ENCODE measurements at places on chromosomes 5 and 9.

- no peak for DNase-seq
Observed at GRCh38 chr5:137635521-137635921, 100.4 kb downstream of the KLHL3 start.

GRCh38 chr9:125485471-125486151 is 221.4 kb downstream of the MAPKAP1 start:
- no peak for DNase-seq

DNA sequence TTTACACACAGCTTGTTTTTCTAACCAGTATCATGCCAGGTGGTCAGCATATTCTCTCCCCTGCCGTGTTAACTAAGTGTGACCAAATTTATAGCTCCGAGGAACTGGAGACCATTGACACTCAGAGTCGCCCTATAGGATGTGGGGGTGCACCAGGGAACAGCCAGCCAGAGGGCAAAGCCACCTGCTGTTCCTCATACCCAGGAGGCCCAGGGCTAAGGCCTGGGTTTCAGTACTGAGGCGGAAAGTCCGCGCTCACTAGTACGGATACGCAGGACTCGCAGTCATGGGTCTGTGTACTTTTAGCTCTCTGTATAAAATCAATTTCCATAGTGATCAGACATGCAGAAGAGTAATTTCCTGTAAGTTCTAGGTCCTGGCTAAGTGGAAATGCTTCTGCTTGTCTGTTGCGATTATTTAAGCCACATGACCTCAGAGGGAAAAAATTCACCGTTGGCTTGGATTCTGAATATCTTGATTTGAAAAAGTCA is 247.0 kb downstream of the AOPEP start:
- no peak for DNase-seq

- no peak for DNase-seq
Observed at GRCh38 chr9:89473762-89474469, 24.0 kb downstream of the SEMA4D start.

DNA sequence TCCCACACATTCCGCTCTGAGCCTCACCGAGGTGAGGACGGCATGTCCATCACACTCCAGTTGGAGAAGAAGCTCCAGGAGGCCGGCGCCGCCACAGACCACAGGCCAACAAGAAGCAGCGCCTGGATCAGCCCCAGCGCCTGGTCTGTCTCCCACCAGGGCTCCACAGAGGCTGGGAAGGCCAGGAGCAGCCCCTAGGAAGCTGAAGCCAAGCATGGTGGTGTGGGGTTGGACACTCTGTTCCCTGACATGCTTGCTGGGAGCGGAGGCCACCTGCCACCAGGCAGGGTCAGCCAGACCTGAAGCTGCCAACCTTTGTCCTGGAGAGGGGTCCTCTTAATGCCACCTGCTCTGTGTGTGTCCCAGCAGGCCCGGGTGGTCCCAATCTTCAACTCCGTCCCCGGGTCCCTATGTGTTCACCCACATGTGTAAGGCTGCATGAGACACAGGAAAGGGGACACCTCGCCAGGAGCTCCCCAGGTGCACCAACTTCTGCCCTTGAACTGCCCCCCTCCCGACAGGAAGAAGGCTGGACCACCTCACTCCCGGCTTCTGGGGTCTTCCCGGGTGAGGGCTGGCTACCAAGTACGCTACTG is 140.1 kb upstream of the PPP1R26 start:
- no peak for DNase-seq

- no peak for DNase-seq
Observed at GRCh38 chr9:76219560-76220151, 174.6 kb downstream of the RFK start.

GRCh38 chr9:6133346-6134063 is 82.1 kb upstream of the IL33 start:
- DNase-seq: no peak

- DNase-seq: no peak
Observed at GRCh38 chr5:107352576-107352975, 318.2 kb downstream of the EFNA5 start.

GRCh38 chr9:111966861-111967291 is 70.3 kb downstream of the UGCG start:
- no peak for DNase-seq

- no peak for DNase-seq
Observed at GRCh38 chr9:34227445-34227844, 48.6 kb downstream of the UBAP1 start.

DNA sequence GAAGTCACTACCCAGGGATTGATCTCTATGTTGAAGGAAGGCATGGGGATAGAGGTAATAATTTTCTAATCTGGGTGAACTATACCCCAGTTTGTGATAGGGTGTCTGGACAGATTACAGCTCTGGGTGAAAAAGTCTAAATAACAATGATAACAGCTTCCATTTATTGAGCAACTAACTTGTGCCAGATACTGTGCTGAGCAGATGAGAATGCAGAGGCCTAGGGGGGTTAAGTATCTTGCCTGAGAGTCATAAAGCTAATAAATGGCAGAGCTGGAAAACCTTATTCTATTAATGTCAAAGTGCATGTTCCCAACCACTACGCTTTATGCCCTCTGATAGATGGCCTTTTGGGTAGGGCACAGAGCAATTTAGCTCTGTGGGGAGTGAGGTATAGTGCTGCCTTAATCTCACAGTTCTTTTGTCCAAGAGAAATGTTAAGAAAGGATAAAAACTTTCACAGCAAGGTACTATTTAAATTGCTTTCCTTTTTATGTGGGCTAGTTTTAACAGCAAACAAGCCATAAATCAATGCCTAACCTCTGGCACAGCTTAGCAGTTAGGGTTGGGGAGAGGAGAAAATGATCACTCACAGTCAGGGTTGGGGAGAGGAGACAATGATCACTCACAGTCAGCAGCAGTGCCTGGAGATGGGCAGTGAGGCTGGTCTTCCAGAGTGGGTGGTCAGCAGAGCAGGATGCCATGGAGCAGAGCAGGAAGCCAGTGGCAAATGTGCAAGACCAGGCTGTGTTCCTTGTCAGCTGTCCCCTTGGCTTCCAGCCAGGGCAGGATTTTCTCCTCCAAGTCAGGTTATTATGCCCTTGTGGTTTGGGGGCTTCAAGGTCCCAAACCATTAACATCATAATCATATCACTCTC is 187.0 kb downstream of the CARTPT start:
- DNase-seq: no peak

DNA sequence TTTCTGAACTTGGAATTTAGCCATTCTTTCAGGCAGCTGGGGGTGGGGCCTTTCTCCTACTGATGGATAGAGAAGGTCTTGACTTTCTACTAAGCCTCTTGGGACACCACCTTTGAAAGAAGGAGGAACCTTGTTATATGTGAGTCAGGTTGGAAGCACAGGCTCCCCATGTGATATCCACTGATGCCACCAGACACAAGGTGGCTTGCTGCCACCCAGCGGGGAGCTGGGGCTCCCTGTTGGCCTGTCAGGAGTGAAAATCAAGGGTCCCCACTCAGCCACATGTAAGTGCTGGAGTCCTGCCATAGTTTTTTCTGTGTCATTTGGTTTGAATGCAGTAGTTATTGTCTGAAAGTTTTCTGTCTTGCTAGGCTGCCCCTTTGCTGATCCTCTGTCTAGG is 252.4 kb upstream of the NFIL3 start:
- no peak for DNase-seq

DNA sequence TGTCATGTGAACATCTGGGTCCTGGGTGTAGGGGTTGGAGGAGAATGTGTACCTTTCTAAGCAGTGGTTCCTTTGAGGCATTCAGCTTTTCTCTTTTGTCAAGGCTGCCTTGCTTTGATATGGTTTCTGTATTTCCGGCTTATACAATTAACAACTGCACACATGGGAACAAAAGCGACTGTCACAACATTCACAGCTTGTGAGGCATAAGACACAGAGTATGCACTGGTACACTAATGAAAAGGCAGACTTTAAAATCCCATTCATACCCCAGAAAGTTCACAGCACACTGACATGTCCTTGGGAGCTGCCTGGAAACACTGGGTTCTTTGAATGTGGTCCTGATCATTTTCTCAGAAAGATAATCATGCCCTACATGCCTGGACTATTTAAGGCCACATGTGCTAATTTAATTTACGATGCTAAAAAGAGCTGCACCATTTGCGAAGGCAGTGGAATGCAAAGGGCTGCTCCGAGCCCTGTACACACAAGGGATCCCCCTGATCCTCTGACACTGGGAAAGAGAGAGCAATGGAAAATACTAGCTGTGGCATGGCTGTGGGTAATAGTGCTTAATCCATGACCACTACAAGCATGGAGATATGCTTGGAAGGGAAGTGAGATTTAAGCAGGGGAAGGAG is 131.8 kb downstream of the EFNA5 start:
- DNase-seq: no peak

GRCh38 chr5:124891179-124891578 is 144.7 kb upstream of the ZNF608 start:
- no peak for DNase-seq

- no peak for DNase-seq
Observed at GRCh38 chr9:116154976-116155697, 1.5 kb downstream of the PAPPA start.

DNA sequence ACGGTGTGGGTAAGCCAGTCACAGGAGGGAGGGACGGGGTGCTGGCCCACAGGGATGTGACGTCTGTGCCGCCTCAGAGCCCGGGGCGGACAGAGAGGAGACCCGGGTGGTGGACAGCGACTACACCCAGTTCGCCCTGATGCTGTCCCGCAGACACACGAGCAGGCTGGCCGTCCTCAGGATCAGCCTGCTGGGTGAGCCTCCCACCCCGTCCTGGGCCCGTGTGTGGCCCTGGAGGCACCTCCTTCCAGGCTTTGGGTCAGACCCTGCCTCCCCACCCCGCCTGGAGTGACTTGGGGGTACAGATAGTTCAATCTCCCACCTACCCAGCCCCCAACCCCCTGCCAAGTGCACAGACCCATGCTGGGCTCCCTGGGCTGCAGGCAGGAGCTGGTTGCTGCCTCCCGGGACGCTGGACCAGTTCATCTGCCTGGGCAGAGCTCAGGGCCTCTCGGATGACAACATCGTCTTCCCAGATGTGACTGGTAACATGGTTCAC is 1.7 kb downstream of the LCN12 start:
- no peak for DNase-seq

DNA sequence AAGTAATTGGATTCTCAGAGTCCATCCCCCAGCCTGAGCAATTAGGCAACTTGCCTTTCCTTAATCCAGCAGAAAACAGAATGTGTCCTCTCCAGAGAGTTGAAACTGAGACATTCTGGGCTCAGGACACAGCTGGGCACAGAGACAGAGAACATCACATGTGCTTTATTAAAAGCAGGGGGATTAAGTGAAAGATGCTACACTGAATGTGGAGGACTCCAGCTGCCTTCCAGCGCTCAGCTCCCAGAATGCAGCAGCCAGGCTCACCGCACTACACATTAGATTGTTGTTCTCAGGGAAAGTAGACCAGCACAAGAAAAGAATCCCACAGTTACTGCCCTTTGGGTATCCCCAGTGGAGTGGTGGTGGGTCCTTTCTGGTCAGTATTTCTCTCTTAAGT is 141.6 kb upstream of the IL12B start:
- DNase-seq: peak; percentile 58

DNA sequence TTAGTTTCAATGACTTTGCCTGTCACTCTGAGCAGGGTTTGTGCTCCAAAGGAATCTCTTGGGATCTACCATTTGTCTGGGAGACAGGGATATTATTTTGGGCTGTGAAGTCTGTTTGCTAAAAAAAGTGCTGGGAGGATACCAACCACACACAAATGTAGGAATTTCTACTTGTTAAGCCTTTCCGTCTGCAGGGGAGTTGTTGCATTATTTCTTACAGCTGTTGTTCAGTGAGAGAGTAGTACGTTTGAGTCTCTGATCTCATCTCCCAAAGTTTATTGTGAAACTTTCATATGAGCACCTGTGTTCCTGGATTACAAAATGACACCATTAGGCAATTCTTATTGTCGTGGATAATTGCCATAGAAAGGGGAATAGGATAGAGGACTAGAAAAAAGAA is 78.3 kb upstream of the SEMA6A start:
- DNase-seq: no peak

DNA sequence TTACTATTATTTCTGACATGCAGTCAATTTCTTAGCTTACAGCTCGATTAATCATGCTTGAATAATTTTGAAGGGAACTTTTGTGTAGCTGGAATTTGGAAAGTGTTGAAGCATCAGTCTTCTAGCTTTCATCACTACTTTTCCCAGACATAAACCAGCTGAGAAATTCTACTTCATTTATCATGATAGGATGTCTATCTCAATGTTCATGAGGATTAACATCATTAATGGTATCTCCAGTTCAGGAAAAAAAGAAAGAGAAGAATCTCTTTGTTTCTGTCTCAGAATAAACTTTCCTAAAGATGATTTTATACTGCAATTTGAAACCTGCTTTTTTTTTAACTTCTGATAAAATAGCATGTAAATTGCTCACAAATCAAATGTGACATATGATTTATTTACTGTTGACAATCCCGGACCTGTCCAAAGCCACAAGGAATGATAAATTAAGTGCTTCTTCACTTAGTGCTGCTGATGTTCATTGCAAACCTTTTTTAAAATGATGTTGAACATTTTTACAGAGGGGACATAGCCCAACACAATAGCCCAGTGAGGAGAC is 412.1 kb upstream of the CLINT1 start:
- DNase-seq: no peak

DNA sequence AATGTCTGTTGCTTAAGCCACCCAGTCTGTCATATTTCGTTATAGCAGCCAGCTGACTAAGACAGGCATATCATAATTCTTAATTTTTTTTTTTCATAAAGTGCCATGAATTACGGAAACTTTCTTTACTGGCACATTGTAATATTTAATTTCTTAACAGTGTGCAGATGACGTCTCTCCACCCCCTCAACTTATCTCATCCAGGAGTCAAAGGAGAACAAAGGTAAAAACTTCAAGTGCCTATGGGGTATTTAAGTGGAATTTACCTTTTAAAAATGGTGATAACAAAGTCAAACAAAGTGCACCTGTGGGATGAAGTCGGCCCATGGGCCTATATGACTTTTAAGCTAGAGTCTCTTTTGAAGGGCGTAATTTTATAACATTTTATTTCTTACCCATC is 539.4 kb downstream of the CDH9 start:
- no peak for DNase-seq

DNA sequence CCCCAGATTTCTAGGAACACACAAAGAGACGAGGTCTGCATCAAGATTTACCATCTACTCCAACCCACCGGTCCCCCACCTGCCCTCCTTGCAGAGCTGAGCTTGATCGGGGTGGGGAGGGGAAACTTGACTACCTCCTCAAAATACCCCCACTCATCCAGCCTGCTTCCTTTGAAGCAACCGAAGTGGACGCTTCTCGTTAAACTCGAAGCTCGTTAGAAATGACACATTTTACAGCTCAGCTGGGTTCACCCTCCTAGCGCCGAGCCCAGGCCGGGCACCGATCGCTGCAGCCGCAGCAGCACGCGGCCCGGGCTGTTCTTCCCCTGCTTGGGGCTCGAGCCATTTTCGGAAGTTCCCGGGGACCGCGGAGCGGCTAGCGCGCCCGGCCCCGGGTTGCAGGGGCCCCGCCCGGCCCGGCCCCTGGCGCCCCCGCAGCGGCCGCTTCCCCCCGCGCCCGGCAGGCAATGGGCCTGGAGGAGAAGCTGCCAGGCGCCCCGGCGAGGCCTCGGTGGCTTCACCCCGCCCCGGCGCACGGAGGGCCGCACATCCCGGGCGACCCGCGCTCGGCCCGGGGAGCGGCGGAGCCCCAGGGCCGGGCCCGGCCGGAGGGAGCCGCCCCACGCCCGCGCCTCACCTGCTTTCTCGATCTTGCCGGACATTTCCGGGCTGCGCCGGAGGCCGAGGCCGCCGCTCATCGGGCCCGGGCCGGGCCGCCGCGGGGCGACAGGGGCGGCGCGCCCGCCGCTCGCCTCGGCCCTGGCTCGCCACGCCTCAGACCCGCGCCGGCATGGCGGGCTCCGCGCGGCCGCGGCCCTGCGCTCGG is 530 bp downstream of the RAPGEF1 start:
- no peak for DNase-seq

All from gastrocnemius medialis (tissue), 4 donors.